Fibroblast of lung (primary cell): ENCODE measurements at places on chromosomes 5 and 9. TPM values are rescaled to one million over a fixed set of nuclear protein-coding genes. Genes with fewer than 3 reads are reported as not detected.

Gene PGM5
- total RNA-seq = 37.5 and 113 TPM in 2 replicates

Gene CSF1R
- not detected in 2 replicates for total RNA-seq

Gene SLC35D2
- 28.2 and 34.7 TPM in 2 replicates for total RNA-seq

Gene FOXD4L3
- total RNA-seq = under 0.01 TPM in 1 of 2 replicates, not detected in the other

Gene DNM1
- total RNA-seq = 11.8 and 30.4 TPM in 2 replicates

Gene ANXA6
- 430 and 615 TPM in 2 replicates for total RNA-seq

Gene DDX4
- not detected in 2 replicates for total RNA-seq

Gene PLAC8L1
- not detected in 2 replicates for total RNA-seq

Gene ZNF454
- 3.1 and 3.3 TPM in 2 replicates for total RNA-seq

GRCh38 chr9:72041775-72042194, 18.6 kb downstream of the C9orf57 start:
- no peak overlapping the region for H3K4me3 ChIP-seq
- no peaks in the 10 kb centered on the region for H3K4me1 ChIP-seq
- H3K27ac ChIP-seq = no peak overlapping the region
- DNase-seq = peak; percentile 82

DNA sequence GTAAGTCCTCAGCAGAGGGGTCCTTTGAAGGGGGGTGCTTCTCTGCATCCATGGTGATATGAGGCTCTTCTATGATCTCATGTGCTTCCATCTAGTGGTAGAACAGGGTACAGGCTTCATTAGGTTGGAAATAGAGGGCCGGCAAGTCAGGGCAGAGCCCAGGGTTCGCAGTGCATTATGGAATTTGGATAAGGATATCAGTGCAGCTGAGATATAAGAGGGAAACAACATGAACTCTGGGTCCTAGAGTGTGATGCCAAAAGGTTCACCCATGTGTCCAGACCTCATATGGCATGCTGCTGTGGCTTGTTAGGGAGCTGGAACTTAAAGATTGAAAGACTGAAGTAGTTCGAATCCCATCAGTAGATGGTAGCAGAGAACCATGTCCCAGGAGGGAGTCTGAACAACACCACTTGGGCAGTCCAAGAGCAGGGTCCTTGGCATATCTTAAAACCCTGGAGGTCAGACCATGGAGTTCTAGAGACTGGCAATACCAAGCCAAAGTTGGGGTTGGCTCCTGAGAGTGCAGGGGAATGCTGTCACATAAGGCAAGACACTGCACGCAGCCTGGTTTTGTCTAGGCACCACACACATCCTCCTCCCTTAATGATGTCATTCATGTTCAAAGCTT, 2.3 kb downstream of the FAM221B start:
- no peaks in the 10 kb centered on the region for H3K27me3 ChIP-seq
- no peak overlapping the region for H3K27ac ChIP-seq
- no peaks in the 10 kb centered on the region for H3K36me3 ChIP-seq

DNA sequence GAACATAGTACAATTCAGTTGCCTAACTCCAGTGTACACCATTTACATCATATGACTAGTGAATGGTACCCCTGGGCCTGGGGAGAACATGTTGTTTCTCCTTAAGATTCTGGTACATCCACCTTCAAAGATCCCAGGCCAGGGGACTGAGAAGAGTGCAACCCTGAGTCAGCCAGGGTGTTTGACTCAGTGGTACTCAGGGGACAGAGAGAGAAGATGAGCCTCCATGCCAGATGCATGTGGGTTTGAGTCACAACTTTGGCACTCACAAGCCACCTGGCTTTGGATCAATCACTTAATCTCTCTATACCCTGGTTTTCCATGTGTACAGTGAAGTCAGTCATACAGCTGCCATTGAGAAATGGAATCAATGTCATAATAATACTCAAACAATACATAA, 53.7 kb downstream of the MAP1B start:
- H3K36me3 ChIP-seq = no peaks in the 10 kb centered on the region
- DNase-seq = peak; percentile 77

GRCh38 chr5:94747371-94747770, 128.9 kb downstream of the SLF1 start:
- no peaks in the 10 kb centered on the region for H3K4me1 ChIP-seq
- H3K4me3 ChIP-seq = no peak overlapping the region
- no peak overlapping the region for H3K27ac ChIP-seq
- H3K27me3 ChIP-seq = no peaks in the 10 kb centered on the region
- no peaks in the 10 kb centered on the region for H3K36me3 ChIP-seq
- no peak for DNase-seq

- no peak for DNase-seq
- no peaks in the 10 kb centered on the region for H3K36me3 ChIP-seq
- H3K27me3 ChIP-seq = peaks cover 32% of the 10 kb centered on the region
- no peaks in the 10 kb centered on the region for H3K4me1 ChIP-seq
- H3K27ac ChIP-seq = no peak overlapping the region
These were observed 3.3 kb upstream of the NKD2 start for GRCh38 chr5:1005249-1005851.

- no peaks in the 10 kb centered on the region for H3K4me1 ChIP-seq
- H3K4me3 ChIP-seq = no peak overlapping the region
- no peak for DNase-seq
- no peaks in the 10 kb centered on the region for H3K27me3 ChIP-seq
These were observed 1.9 kb upstream of the NDUFB6 start for GRCh38 chr9:32574858-32575257.

- no peaks in the 10 kb centered on the region for H3K27me3 ChIP-seq
- DNase-seq = no peak
- no peaks in the 10 kb centered on the region for H3K4me1 ChIP-seq
- no peak overlapping the region for H3K27ac ChIP-seq
- H3K4me3 ChIP-seq = no peak overlapping the region
These were observed 45.6 kb downstream of the AOPEP start for GRCh38 chr9:94772144-94772543.

DNA sequence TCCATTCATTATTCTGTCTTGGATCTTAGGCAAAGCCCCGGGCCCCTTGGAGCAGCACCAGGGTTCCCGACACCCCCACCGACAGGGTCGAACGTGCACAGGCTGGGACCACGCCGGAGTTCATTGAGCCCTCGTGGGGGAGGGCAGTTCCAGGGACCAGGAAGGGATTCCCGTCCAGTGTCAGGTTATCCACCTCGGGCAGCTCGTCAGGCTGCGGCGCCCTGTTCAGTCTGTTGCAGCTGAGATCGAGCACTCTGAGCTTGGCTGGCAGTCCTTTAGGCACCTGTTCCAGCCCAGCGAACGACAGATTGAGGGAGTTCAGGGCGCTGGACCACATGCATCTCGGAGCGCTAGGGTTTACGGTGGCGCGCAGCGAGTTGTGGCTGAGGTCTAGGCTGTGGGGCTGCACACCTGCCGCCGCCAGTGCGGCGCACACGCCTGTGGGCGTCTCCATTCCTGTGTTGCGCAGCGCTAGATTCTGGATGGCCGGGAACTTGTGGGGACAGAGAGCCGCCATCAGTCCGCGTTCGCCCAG, 1.1 kb downstream of the CD14 start:
- no peaks in the 10 kb centered on the region for H3K36me3 ChIP-seq
- H3K4me3 ChIP-seq = peak overlapping the region; percentile 56
- no peak for DNase-seq
- no peak overlapping the region for H3K27ac ChIP-seq

- peaks cover 2% of the 10 kb centered on the region for H3K4me1 ChIP-seq
- no peak overlapping the region for H3K4me3 ChIP-seq
- no peak overlapping the region for H3K27ac ChIP-seq
- no peaks in the 10 kb centered on the region for H3K27me3 ChIP-seq
These were observed 9.5 kb upstream of the QSOX2 start for GRCh38 chr9:136255166-136255538.

- no peak for DNase-seq
- peaks cover 6% of the 10 kb centered on the region for H3K27me3 ChIP-seq
- H3K27ac ChIP-seq = no peak overlapping the region
- H3K4me3 ChIP-seq = no peak overlapping the region
- peaks cover 8% of the 10 kb centered on the region for H3K4me1 ChIP-seq
- H3K36me3 ChIP-seq = no peaks in the 10 kb centered on the region
These were observed 11.6 kb upstream of the SLC6A7 start for GRCh38 chr5:150178262-150178661.

- DNase-seq = no peak
- no peak overlapping the region for H3K4me3 ChIP-seq
- no peaks in the 10 kb centered on the region for H3K4me1 ChIP-seq
- H3K27me3 ChIP-seq = no peaks in the 10 kb centered on the region
- no peak overlapping the region for H3K27ac ChIP-seq
These were observed 210.4 kb upstream of the ELAVL2 start for GRCh38 chr9:24036459-24036858.

GRCh38 chr5:94337617-94338016, 280.8 kb downstream of the KIAA0825 start:
- no peak overlapping the region for H3K27ac ChIP-seq
- H3K36me3 ChIP-seq = no peaks in the 10 kb centered on the region
- H3K4me1 ChIP-seq = no peaks in the 10 kb centered on the region
- no peak for DNase-seq
